ENCODE measurements at places on chromosomes 7 and 10.

DNA sequence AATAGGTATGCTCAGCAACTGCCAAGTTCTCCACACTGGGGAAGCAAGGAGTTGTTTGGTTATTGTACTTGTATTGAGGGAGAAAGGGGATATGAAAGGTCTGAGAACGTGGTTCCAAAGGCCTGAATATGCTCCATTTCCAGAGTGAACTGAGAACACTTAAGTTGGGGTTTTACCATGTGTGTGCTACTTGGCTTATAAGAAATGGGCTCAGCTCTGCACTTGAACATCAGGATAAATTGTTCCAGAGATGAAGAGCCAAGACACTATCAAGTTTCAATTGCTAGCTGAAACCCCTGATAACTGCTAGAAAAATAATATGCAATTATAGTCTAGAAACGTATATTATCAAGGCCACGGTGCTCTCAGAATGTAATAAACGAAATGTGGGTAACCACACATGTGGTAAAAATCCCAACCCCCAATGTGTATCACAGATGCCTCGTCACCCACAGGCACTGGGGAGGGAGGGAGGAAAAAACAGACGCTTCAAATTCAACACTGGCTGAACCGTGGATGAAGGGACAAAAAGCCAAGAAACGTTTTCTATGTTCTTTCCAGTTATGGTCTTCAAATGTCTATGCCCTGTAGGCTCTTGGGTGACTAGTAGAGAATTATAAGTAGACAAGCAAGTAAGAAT lies 16.3 kb downstream of the ELMO1 start:
- DNase-seq = no peak

DNA sequence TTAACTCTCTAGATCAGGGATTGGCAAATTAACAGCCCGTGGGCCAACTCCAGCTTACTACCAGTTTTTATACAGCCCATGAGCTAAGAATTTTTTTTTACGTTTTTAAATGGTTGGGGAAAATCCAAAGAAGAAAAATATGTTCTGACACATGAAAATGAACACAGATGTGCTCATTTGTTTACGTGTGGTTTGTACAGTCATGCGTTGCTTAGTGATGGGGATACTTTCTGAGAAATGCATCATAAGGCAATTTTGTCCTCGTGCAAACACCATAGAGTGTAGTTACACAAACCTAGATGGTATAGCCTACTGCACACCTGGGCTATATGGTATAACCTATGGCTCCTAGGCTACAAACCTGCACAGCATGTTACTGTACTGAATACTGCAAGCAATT lies 8.3 kb upstream of the SMKR1 start:
- DNase-seq = peak; percentile 86

GRCh38 chr10:31129271-31129670 lies 97.6 kb upstream of the ZNF438 start:
- peak; percentile 98 for DNase-seq

DNA sequence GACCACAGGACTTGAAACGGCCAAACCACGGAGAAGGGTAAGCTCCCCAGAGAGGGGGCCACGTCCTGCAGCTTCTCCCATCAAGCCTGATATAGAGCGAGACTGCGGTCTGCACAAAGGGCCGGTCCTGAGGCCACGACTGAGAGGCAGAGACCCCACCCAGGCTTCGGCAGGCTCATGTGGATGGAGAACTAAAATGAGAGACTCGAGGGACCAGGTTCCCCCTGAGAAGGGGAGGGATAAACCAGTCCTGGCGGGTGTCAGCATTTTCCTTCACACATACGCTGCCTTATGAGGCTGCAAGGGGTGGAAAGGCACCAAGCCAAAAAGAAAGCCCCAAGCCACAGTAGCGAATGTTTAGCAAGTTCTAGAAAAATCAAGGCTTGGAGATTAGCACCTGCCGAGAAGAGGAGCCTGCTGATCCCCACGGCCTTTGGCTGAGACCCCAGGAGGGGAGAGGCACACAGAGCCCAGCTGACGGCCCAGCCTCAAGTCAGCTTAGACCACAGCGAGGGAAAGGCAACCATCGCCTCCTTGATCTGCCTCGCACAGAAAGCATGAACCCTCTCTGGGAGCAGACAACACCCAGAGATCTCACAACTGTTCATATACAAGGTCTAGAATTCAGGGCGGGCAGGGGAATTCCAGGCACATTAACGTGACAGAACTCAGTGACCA lies 92.6 kb upstream of the RNF32 start:
- no peak for DNase-seq

DNA sequence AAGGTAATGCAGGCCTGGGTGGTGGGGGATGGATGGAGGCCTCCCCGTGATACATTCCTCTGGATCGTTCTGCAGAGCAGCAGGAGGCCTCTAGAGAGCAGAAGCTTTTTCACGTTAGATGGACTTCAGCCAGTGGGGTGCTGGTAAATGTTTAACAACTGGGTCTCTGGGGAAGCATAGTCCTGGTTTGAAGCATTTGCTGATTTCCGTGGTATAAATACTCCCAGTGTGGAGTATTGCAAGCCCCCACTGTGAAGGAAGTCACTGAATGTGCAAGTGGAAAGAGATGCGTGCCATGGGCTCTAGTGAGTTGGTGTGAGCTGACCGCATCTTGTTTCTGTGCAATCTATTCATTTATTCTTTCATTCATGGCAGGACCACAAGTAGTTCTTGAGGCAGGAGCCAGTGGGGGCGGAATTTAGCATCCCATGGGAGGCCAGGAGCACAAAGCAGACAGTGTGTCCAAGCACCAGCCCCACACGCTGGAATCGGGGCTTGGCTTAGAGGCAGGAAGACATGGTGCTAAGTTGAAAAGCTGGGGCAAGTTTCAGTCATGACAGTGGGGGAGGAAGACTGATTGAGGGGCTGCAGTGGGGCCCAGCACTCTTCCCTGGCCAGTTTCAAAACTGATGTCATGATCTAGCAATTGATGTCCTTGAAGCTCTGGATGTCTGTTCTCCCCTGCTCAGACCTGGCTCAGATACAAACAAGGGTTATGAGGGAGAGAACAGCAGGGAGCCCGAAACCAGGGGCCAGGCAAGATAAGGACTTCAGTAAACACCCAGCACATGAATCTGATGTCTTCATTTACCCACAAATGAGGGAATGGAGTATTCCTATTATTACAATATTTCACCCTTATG lies 280.9 kb upstream of the LYZL1 start:
- no peak for DNase-seq

DNA sequence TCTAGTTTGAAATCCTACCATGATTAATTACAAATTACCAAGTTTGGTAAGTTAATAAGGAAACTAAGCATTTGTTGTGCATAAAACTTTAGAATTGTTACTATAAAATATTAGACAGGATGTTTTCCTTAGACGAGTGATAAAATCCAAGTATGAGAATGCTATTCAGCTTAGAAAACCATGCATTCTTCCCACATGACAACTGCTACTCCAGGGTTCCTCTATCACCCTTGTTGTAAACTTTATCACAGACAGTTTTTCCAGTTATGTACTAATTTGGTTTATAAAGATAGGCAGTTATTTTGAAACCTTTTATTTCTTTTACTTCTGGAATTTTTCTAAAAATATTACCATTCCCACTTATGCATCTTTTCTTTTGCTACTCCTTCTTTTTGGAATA lies 52.0 kb downstream of the SIRT1 start:
- no peak for DNase-seq

GRCh38 chr10:15293862-15294842 lies 76.9 kb downstream of the FAM171A1 start:
- DNase-seq = peak; percentile 50

GRCh38 chr10:89705466-89705865 lies 4.1 kb downstream of the KIF20B start:
- DNase-seq = no peak

DNA sequence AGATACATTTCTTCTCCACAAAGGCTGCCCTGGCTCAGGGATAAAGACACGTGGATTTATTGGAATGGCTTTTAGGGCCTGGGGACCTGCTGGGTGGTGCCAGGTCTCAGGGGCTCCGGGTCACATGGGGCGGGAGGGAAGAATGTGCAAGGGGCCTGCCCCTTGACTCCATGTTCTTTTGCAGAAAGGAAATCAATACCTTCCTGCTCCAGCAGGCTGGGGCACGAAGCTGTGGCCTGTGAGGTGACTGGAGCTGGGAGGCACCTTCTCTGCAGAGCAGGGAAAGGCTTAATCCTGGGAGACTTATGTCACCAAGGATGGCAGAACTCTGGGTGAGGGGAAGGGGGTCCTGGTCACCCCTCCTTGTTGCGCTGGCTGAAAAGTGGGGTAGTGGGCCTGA lies 42.3 kb upstream of the GNA12 start:
- DNase-seq = no peak

GRCh38 chr7:156626220-156626895 lies 14.2 kb upstream of the RNF32 start:
- no peak for DNase-seq

GRCh38 chr10:78531088-78531487 lies 497.4 kb downstream of the RPS24 start:
- DNase-seq = no peak

- DNase-seq = no peak
These were observed 281.8 kb downstream of the INHBA start for GRCh38 chr7:41421056-41421455.

- DNase-seq = no peak
These were observed 272.7 kb downstream of the DNAJB6 start for GRCh38 chr7:157609516-157609915.

DNA sequence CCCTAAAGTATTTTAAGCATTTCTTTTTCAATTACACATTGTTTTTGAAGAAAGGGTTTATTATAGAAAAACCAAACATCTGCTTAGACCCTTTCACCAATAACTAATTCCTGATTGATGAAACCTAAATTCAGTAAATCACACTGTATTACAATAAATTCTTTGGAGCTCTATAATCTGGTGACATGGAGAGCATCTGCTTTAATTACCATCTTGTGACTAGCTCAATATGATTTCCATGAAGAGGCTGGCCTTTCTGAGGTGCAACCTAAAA lies 9.7 kb downstream of the HYCC1 start:
- no peak for DNase-seq

DNA sequence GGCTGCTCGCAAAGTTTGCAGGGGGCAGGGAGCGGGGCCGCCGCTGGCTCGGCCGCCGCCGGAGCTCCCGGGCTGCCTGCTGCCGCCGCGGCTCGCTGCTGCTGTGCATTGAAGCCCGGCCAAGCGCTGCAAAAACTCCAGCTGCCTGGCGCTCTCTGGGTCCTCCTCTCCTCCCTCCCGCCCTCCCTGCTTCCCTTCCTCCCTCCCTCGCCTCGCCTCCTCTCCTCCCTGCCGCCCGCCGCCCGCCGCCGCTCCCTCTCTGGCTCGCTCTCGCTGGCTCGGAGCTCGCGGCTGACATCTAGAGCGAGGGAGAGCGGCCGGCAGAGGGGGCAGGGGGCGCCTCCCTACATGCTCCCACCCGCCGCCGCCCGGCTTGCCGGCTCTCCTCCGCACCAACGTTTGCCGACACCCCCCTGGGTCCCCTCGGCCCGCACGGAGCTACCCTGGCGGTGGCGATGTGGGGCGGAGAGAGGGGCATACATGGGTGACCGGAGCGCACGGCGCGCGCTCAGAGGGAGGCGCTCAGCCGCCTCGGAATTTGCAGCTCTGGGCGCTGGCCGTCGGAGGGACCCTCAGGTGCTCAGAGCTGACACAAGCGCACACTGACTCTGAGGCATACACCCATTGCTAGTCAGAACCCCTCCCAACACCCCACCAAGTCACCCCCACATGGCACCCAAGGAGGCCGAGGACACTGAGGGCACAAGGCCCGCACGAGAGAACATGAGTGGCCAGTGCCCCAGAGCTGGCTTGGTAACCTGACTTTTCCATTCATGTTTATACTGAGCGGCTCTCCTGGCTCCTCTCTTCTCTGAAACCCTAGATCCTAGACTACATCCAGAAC lies 1.2 kb upstream of the PLXNA4 start:
- peak; percentile 76 for DNase-seq

GRCh38 chr7:129780257-129780973 lies 168.9 kb downstream of the NRF1 start:
- no peak for DNase-seq

DNA sequence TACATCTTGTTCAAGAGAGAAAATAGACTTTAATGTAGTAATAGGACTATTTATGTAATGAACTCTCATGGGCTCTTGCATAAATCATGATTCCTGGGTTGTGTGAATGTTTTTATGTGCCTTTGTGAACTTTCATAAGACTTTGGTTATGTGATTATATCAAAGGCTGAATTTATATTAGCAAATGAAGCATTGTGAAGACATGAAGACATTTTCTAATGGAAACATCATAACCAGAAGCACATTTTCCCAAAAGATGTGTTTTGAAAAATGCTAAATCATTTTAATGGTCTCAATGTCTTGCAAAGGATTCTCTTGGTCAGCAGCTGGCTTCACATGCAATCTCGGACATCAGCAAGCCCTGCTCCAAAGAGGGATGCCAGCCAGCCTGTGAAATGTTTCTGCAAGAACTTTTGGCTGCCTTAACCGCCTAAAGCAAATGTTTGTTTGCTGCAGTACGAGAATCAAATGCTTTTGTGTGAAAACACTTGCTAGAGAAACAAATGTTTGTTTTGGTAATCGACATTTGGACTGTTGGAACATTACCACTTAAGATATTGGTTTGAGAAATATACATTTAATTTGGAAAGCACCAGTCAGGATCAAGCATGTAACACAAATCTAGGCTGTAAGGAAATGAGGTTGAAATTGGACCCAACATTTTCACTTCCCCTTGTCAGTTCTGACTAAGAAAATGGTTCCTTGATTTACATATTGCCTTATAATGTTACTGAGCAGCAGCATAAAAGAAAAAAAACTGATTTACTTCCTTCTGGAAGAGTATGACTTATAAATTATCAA lies 102.1 kb downstream of the RTKN2 start:
- peak; percentile 85 for DNase-seq

DNA sequence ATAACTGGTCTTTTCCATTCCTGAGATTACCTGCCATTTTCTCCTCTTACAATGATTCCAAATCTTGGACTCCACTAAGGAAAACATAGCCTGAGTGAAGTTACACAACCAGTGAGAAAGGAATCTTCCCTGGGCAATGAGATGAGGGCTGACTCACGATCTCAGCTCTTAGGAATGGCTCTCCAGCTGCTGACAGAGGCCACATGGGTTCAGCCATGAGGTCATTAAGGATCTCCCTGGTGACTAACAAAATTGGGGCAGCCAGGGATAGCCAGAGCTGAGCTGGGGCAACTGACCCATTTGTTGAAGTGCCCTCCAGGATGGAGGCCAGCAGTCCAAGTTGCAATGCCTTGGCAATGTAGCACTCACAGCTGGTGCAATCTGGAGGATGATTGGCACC lies 78.7 kb upstream of the MKLN1 start:
- DNase-seq = peak; percentile 98

DNA sequence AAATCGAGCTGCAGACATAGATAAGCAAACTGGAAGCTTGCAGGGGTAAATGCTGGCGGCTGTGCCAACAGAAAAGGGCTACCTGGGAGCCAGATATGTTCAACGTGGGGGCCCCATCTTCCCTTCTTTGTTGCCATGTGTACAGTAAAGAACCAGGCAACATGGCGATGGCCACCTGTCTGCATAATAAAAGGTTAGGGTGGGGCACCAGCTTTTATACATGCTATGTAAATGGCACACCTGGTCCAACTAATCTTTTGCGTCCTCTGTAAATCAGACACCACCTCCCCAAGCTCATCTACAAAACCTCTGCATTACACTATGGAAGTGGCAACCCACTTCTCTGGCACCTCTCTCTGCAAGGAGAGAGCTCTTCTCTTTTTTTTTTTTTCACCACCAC lies 13.9 kb downstream of the BUD31 start:
- DNase-seq = no peak

GRCh38 chr10:117260084-117260483 lies 19.2 kb downstream of the SLC18A2 start:
- no peak for DNase-seq

Measured in fibroblast of the aortic adventitia (primary cell).